ENCODE measurements at places on chromosomes 12 and 14.

DNA sequence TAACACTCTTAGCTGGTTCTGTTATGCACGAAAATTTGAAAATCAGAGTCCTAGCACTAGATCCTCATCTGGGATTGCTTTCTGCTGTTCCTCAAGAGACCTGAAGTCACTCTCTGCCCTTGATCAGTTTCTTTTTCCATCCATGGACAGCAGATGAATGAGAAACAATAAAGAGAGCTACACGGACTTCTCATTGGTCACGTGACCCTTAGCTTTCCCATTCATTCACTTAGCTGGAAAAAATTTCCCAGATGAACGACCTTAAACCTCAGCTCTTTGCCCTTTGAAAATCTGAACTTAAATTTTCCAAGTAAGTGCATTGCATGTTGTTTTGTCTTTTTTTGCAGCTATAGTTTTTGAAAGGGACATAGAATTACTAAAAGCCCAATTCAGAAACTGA, 27.2 kb upstream of the RGS6 start:
- no peak for DNase-seq

GRCh38 chr14:70014406-70015095, 135.3 kb downstream of the SMOC1 start:
- no peak for DNase-seq

DNA sequence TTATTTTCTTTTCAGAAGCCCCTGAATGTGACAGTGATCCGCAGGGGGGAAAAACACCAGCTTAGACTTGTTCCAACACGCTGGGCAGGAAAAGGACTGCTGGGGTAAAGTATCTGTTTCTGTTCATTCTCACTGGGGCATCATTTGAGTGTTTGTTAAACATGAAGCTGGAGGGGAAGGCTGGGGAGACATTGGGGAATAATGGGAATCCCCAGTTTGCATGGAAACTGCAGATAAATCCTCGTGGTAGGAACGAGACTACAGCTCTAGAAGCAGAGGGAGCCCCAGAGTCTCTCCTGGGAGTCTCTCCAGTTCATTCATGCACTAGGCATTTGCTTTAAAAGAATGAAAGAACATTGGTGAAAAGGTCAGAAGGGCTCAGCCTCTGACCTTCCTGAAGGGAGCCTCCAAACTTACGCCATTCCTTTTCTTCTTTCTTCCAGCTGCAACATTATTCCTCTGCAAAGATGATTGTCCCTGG, 2.5 kb upstream of the CFAP251 start:
- DNase-seq, result no peak

DNA sequence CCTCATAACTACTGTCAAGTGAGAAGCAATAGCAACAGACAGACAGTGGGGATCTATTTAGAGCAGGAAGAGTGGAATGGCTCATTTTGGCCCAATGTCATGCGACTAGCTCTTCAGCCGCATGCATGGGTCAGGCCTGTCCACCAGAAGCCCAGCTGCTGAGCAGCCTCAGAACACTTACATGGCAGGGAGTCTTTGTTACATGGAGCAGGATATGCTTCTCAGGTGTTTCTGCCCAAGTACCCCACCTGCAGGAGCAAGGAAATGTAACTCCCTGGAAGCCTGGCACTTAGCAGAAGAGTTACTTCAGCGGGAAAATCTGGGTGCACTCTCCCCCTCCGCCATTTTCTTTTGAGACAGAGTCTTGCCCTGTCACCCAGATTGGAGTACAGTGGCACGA, 73.5 kb upstream of the ARHGAP5 start:
- no peak for DNase-seq

GRCh38 chr12:97960225-97960624, 497.6 kb downstream of the RMST start:
- no peak for DNase-seq

DNA sequence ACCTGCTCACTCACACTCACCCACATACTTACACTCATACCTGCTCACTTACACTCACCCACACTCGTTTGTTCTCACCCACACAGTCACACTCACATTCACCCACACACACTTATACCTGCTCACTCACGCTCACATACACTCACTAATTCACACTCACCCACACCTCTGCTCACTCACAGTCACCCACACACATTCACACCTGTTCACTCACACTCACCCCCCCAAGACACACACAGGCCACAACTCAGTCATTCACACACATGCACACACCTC, 436.2 kb downstream of the BCL11B start:
- no peak for DNase-seq

- DNase-seq, result no peak
Observed at GRCh38 chr14:75268633-75269550, 9.7 kb upstream of the FOS start.

GRCh38 chr12:11812241-11812585, 162.7 kb downstream of the ETV6 start:
- DNase-seq, result no peak
